ENCODE measurements at places on chromosomes 4 and X. TPM values are rescaled to one million over a fixed set of nuclear protein-coding genes. Genes with fewer than 3 reads are reported as not detected.

DNA sequence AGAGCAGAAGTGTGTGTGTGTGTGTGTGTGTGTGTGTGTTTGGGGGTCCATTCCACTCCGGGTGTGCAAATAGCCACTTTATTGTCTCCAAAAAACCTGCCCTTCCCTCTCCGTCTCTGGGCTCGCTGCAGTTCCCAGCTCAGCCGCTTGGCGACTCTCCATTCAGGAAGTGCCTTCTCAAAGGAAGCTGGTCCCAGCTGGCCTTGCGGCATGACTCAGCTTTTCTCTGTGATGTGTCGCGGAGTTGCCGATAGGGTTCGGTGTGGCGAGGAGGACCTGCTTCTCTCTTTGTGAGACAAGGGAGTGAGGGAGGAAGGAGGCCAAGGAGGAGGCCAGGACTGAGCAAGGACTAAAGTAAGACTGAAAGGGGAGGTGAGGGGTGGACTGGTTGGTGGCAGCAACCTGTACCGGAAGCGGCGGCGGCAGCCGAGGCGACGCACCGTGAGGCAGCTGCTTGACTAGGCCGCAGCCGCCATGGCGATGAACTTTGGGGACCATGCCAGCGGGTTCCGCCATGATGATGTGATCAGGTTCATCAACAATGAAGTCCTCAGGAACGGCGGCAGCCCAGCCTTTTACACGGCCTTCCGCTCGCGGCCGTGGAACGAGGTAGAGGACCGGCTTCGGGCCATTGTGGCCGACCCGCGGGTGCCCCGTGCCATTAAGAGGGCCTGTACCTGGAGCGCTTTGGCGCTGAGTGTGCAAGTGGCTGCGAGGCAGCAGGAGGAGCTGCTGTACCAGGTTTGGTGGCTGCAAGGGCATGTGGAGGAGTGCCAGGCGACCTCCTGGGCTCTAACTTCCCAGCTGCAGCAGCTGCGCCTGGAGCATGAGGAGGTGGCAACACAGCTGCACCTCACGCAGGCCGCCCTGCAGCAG is at the start of gene TEX13C:
TEX13C (plus strand) TSS at position 226 of the 876 bp plus-strand sequence; CDS start at position 475, 249 bp downstream.
- no peak within 1 kb of the TSS for H3K27ac ChIP-seq
- DNase-seq: no peak
- H3K4me1 ChIP-seq: no peaks in the 10 kb centered on the region
- H3K27me3 ChIP-seq: no peaks in the 10 kb centered on the region
- H3K36me3 ChIP-seq: no peaks in the 10 kb centered on the region
- no peak within 1 kb of the TSS for H3K4me3 ChIP-seq

- peaks cover 16% of the 10 kb centered on the region for H3K27me3 ChIP-seq
- H3K36me3 ChIP-seq: no peaks in the 10 kb centered on the region
- no peaks in the 10 kb centered on the region for H3K4me1 ChIP-seq
- no peak for DNase-seq
Observed at GRCh38 chr4:8087921-8088495, 70.6 kb downstream of the ABLIM2 start.

GRCh38 chr4:159269116-159269515 is 166.2 kb downstream of the RAPGEF2 start:
- no peaks in the 10 kb centered on the region for H3K36me3 ChIP-seq
- no peak overlapping the region for H3K27ac ChIP-seq
- H3K4me1 ChIP-seq: peaks cover 34% of the 10 kb centered on the region
- H3K27me3 ChIP-seq: no peaks in the 10 kb centered on the region

DNA sequence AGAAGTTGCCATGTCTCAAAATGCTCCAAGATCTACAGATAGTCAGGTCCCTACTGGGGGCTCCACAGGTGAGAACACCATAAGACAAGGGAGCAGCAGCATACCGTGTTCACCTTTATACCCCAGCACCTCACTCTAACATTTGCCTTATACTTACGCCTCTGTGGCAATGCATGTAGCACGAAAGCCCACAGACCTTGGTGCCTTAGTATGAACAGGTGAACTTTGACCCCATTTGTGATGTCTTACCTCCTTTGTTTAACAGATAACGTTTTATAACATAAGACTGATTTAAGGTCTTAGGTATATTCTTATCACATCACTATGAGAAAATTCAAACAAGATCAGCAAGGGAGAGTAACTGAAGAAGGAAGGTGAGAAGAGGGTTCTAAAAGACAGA is 128.8 kb downstream of the ARX start:
- H3K4me3 ChIP-seq: no peak overlapping the region
- no peaks in the 10 kb centered on the region for H3K4me1 ChIP-seq
- no peaks in the 10 kb centered on the region for H3K36me3 ChIP-seq
- no peak for DNase-seq

GRCh38 chr4:24060932-24061331 is 171.1 kb upstream of the PPARGC1A start:
- no peaks in the 10 kb centered on the region for H3K36me3 ChIP-seq
- no peaks in the 10 kb centered on the region for H3K27me3 ChIP-seq
- DNase-seq: no peak
- H3K27ac ChIP-seq: no peak overlapping the region
- H3K4me3 ChIP-seq: no peak overlapping the region

ETDA gene
- total RNA-seq: not detected
